CMK (cell line): ENCODE measurements at places on chromosomes 2 and 18.

GRCh38 chr2:86646329-86646728 is 22.7 kb upstream of the RNF103 start:
- DNase-seq = no peak

DNA sequence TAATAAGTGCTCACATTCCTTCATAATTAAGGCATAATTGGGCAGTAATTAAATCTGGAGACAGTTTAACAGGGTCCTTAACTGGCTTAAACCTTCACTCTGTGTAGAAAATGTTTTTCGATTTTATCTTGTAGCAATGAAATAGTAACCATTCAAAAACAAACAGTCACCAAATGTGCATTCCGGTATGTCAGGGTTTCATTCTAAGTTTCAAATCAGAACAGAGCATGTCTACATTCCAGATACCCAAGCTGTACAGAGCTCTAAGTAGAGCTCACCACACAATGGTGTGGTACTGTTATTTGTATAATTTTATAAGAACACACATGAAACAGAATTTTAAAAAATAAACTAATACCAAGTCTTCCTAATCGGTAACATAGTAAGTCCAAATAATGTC is 52.6 kb downstream of the SMAD2 start:
- no peak for DNase-seq

DNA sequence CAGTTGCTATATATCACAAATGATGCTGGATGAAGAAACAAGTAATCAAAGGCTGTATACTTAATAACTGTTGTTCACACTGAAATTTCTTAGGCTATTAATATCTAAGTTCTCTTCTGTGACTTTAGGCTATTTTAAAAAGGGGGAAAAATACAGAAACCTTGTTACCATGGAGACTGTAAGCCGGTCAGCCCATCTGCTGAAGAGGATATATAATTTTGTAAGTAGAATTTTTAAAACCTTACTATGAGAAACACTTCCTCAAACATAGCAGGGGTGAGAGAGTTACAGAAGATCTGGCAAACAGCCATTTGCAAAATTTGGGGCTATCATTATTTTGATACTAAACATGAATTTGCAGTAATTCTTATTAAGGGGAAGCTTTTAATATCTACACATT is 27.8 kb downstream of the CACNB4 start:
- DNase-seq = no peak

DNA sequence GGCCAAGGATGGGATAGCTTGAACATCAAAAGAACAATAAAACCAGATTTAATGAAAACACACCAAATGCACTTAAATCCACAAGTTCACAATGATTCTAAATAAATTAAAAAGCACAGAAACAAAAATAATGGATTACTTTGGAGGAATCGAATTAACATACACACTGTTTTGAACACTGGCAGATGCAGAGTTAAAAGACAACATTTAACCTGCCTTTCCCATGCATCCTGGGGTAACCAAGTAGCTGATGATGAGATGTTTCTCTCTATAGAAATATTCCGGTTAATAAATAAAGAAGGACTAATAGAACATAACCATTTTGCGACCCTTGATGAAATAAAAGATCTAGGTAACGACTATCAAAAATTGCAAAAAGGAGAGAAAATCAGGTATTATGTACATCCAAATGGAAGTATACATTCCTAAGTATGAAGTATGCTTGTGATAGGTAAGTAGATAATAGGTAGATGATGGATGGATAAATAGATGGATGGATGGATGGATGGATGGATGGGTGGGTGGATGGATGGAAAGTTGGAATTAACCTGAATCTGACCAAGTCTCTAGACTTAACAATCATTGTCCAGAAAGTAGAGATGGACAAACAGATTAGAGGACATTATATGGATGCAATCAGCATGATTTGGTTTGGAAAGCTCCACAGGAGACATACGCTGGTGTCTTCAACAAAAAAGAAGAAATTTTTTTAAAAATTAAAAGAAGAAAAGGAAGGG is 57.4 kb upstream of the MYCN start:
- no peak for DNase-seq

GRCh38 chr2:129984426-129984825 is 5.0 kb downstream of the RAB6C start:
- no peak for DNase-seq

DNA sequence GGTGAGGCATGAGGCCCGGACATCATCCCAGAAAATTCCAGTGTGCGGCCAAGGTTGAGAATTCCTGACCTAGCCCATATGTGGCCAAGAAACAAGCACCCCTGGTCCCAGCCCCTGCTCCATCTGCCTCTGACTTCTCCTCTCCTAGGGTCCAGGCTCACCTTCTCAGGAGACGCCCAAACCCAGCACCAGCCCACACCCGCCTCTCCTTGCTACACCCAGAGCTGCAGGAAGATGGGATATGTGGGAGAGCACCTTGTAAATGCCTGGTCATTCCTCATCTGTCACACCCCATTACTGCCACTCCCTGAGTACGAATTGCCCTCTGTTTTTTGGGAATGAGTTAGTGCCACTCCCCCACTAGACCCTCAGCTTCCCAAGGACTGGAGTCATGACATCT is 7.3 kb upstream of the ATP6V1B1 start:
- DNase-seq = no peak

GRCh38 chr2:143345887-143346787 is 216.9 kb downstream of the ARHGAP15 start:
- no peak for DNase-seq

DNA sequence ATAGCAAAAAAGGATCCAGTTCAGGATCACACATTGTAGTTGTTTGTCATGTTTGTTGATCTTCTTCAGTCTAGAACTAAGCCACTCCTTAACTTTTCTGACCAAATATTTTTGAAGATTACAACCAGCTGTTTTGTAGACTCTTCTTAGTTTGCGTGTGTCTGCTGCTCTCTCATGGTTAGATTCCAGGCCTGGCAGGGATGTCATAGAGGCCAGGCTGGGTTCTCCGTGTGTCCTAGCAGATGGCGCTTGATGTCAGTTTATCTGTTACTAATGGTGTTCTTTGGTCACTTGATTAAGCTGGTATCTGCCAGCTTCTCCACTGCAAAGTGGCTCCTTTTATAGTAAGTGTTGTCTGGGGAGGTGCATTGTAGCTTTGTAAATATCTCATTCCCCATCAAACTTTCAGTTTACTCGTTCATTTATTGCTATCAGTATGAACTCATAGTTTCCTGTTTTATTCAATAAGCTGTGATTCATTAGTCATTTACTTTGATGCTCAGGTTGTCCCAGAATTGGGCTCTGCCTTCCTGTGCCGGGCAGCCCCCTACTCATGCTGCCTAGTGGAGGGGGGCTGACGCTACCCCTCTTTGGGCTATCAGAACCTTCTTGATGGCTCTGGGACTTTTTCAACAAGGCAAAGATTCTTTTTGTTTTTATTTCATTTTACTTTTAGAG is 42.1 kb downstream of the GRHL1 start:
- no peak for DNase-seq

DNA sequence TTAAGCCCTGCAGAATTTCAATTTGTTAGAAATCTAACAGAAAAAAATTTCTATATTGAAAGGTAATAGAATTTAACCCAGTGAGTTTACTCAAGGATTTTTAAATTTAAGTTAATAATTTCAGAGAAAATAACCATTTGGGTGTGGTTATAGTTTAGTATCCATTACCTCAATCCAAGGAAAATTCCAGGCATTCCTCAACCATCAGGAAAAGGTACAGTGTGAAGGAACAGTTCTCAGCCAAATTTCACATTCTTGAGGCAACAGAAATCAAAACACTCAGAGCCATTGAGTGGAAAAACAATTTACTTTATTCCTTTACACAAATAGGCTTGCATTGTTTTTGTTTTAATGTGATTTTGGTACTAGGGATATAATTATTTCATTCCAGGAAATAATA is 45.6 kb downstream of the ONECUT2 start:
- no peak for DNase-seq

- no peak for DNase-seq
These were observed 25.3 kb upstream of the STEAP3 start for GRCh38 chr2:119198240-119198840.
